Pulmonary artery endothelial cell (primary cell): ENCODE measurements at places on chromosomes 12 and 14. TPM values are rescaled to one million over a fixed set of nuclear protein-coding genes. Genes with fewer than 3 reads are reported as not detected.

DNA sequence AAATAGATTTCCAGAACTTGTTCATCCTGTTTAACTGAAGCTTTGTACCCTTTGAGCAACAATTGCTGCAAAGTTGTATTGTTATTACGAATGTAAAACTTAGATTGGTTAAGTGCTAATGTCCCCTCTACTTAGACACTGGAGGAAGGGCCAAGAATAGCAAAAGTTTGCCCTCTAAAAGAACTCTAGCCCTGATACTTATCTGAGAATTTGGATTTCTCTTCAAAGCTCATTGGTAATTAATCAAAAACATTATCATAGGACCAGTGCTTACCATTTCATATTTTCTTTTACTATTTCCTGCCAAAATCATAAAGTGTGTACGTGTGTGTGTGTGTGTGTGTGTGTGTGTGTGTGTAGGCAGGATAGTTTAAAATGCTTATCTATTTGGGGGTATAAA is 58.2 kb downstream of the LMNTD1 start:
- DNase-seq = no peak

DNA sequence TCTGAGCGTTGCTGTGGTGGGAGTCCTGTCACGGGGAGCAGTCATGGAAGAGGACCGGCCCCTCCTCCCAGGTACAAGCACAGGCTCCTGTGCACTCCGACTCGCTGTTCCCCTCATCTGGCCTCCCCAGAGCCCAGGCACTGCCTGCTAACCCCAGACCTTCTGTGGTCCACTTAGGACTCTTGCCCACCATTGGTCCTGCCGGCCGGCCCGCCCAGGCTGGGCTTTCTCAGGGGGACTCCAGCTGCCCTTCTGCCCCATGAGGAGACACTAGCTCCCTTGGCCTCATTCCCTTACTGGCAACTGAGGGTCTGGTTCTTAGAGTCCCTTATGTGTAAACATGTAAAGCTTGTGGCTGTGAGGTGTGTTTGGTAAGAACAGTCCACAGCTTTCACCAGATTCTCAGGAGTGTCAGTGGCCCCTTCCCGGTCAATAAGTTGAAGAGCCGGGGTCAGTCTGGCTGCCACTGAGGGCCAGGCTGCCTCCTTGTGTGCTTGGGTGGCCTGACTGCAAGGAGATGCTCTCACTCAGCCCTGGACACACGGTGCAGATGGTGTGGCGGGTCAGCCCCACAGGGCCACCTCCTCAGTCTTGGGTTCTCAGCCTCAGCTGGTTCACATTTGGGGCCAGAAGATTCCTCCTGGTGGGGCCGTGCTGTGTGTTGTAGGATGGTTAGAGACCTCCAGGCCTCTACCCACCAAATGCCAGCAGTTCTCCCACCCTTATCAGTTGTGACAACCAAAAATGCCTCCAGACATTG is 43.6 kb downstream of the DDX51 start:
- no peak for DNase-seq

DNA sequence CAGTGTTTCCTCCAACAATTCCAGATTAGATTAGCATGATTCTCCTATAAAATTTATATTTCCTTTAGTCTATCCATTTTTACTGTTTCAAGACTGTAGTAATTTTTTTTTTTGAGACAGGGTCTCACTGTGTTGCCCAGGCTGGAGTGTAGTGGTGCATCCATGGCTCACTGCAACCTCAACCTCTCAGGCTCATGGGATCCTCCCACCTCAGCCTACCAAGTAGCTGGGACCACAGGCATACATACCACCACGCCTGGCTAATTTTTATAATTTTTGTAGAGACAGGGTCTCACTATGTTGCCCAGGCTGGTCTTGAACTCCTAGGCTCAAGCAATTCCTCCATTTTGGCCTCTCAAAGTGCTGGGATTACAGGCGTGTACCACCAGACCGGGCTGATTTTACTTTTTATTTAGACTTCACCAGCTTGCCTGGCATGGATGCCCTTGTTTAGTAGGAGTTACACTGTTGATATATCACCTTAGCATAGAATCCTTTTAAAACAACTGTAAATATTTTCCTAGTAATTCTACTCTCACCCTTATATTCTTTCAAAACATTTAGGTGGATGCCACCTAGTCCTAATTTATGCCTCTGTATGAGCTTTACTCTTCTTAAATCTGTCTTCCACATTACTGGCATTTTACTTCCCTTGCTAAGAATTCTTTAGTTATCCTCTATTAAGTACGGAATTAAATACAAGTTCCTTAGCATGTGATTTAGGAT is 55.8 kb upstream of the LIMA1 start:
- DNase-seq = no peak

DNA sequence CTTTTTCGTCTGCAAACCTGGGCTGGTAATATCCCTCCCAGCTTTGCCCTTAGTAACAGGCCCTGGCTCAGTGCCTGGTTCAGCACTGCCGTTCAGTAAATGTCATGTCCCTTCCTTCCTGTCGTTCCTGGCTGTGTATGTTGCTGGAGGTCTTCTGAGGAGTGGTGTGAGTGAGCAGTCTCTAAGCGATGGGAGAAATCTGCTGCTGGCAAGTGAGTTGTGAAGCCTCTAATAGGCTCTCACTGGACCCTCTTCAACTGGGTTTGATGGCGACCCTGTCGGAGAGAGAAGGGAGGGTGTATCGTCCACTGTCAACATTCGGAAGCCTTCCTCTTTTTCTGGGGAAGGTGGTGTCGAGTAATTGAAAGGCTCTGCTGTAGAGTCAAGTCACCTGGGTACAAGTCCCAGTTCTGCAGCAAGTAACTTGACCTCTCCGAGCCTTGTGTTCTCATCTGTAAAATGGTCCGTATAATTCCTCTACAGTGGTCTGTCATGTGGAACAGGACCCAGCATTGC is 62.8 kb downstream of the HRK start:
- DNase-seq = peak; percentile 27

GRCh38 chr14:79783041-79783440 is 428.3 kb downstream of the DIO2 start:
- DNase-seq = no peak

GRCh38 chr14:95136631-95137030 is 20.7 kb downstream of the DICER1 start:
- DNase-seq = no peak

- no peak for DNase-seq
Observed at GRCh38 chr12:18696971-18697602, 40.7 kb downstream of the PLCZ1 start.

DNA sequence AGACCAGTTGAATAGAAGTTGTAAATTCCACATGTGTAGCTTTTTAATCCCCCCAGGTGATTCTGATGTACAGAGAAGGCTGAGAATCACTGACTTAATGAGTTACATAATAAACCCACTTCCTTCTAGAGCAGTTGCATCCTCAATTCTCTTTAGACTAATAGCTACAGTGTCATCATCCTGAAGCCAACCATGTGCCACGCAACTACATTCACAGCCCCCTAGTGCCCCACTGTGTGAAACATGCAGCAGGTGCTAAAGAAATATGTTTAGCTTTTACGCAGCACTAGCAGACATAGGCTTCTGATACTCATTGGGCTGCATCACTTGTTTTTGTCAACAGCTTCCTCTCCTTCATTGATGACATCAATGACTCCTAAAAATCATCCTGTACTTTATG is 1168.3 kb downstream of the BCL11B start:
- no peak for DNase-seq

- no peak for DNase-seq
Observed at GRCh38 chr14:24238123-24238522, 4.3 kb downstream of the TINF2 start.

GRCh38 chr14:65940056-65940735 is 527.7 kb downstream of the FUT8 start:
- no peak for DNase-seq

GRCh38 chr14:94686511-94687160 is 74.4 kb downstream of the SERPINA3 start:
- no peak for DNase-seq

DNA sequence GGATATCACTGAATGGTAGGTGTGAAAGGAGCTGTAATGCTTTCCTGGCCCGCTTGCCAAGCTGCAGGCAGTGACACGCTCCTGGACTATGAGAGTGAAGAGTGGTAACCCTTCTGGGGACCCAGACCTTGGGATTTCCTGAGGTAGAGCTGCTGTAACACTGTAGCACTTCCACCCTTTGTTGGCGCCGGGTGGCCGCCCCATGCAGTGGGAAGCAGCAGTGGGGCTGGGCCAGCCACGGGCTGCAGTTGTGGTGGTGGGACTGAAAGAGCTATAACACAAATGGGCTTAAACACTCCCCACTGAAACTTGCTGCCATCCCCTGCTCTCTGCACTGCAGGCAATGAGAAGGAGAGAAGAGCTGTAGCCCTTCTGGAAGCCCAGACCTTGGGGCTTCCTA is 9.6 kb upstream of the FBXO33 start:
- DNase-seq = no peak

GRCh38 chr12:9706086-9706685 is 26.7 kb downstream of the CLECL1 start:
- no peak for DNase-seq

GRCh38 chr14:102594514-102595175 is 2.2 kb downstream of the RCOR1 start:
- no peak for DNase-seq

- DNase-seq = no peak
Observed at GRCh38 chr14:36988568-36988967, 183.8 kb downstream of the SLC25A21 start.

- no peak for DNase-seq
Observed at GRCh38 chr14:52067873-52068614, 815 bp downstream of the NID2 start.

DNA sequence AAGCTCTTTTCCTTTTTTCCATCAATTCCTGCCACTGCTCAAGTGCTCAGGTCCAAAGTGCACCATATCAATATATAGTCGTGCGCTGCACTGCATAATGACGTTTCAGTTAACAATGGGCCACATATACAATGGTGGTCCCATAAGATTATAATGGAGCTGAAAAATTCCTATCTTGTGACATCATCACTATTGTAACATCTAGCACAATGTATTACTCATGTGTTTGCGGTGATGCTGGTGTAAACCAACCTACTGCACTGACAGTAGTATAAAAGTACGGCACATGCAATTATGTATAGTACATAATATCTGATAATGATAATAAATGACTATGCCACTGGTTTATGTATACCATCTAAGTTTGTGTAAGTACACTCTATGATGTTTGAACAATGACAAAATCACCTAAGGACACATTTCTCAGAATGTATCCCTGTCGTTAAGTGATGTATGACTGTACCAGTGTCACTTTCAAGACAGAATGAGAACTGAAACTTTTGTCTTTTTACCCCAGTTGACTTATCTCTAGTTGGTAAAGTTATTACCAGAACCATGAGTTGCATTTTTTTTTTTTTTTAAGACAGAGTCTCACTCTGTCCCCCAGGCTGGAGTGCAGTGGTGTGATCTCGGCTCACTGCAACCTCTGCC is 53.7 kb upstream of the INSM2 start:
- no peak for DNase-seq

GRCh38 chr14:31902945-31903646 is 174.0 kb upstream of the ARHGAP5 start:
- no peak for DNase-seq

- DNase-seq = no peak
Observed at GRCh38 chr12:42987216-42987650, 397.7 kb upstream of the PRICKLE1 start.

- no peak for DNase-seq
Observed at GRCh38 chr12:24718617-24719016, 230.3 kb downstream of the BCAT1 start.

- no peak for DNase-seq
Observed at GRCh38 chr12:50686976-50687375, 76.9 kb upstream of the ATF1 start.

DNA sequence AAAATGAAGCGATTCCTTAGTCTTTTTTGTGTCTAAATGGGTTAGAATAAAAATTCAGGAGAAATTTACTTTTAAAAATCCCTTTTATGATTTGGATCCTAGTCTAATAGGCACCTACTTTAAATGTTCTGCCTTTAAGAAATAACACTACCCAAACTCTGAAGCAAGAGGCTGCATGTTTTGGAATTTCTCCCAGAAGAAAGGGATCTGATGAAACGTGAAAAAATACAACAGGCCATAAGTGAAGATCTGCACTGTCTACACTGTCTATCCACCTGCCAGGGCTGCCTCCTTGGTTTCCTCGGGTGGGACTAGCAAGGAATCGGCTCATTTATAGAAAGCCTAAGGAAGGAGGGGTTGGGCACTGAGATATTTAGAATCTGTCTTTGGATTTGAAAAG is 22.1 kb downstream of the ACVR1B start:
- DNase-seq = no peak

GRCh38 chr14:37594971-37595808 is at the start of the genes FOXA1 and TTC6:
Gene FOXA1 (minus strand): TSS chr14:37595249. CDS start chr14:37594972, 277 bp downstream.
Gene TTC6 (plus strand): TSS chr14:37595629. CDS start chr14:37622065, 26,436 bp downstream.
- no peak for DNase-seq

DNA sequence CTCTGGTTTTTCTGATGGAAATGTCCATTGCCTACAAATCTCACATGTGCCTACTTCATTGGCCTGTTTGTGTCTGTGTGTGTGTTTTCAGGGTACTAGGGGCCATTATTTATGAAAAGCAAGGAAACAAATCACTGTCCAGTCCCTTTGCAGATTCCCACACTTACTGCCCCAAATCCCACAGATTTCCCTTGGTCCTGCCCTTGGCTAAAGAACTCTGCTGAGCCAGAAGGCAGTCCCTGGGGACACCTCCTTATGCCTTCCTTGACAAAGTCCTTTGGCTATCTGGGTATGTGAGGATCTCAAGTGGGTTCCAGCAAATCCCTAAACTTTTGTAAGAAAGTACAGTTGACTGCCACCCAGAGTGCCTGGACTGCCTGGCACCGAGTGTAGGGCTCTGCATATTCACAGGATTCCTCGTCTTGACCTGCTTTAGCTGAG is 388.1 kb downstream of the BCAT1 start:
- no peak for DNase-seq

DNA sequence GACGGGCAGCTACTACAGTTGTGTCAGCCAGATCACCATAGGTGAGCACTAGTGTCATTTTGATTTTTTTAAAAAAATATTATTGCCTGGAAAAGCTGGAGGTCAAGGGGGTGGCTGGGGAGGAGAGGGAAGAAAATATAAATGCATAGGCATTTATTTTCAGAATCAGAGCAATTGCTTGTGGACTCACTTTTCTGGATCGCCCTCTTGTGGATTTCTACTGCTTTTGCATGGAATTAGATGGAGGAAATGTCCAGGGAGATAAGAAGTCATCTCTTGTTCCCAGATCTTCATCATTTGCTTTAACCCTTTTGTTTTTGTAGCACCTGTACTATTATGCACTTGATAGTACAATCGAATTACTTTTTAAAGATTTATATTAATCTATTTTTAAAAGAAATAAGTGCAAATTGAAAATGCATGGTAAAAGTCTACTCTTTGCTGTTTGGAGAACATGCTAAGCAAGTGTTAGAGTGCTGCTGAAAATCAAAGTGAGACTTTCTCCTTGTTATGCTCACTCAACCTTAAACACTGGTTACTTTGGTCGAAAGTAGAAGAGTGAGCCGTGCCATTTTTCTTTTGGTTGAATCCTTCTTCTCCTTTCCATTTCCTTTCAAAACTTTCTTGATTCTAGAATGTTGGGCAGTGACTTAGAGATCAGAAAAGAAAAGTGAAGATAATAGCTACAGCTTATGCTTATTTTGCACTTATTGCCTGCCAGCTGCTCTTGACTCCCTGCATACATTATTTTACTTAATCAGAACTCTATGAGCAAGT is 60.6 kb upstream of the ANO4 start:
- DNase-seq = peak; percentile 5

GRCh38 chr14:99040052-99040451 is 231.9 kb downstream of the BCL11B start:
- DNase-seq = no peak

GRCh38 chr12:124498275-124499189 is 68.9 kb downstream of the NCOR2 start:
- no peak for DNase-seq

GRCh38 chr12:112322882-112323547 is 59.2 kb downstream of the HECTD4 start:
- DNase-seq = no peak

RXYLT1 gene
- total RNA-seq = 8.4 and 12.2 TPM in 2 replicates

HCAR1 gene
- total RNA-seq = under 0.01 and 0.04 TPM in 2 replicates

SLC17A8 gene
- not detected in 2 replicates for total RNA-seq

KCNJ8 gene
- not detected in 2 replicates for total RNA-seq
